NB4 (cell line): ENCODE measurements at places on chromosomes 16 and 17.

DNA sequence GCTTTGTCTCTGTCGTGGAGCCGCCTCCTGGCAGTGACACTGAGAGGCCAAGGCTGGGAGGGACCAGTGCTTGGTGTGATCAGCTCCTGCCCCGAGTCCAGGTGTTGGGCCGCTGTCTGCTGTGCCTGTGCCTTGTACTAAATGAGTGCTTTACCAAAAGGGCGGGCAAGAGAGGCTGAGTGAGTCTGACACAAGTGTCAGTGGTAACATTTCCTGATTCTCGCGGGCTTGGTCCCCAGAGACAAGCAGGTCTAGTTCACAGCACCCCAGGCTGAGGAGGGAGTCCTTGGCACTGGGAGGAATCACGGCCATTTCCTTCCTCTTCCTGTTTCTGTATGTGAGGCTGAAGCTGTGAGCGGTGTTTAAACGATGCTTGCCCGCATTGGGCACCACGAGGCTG is 30.2 kb downstream of the PLD6 start:
- DNase-seq, result peak; percentile 65

DNA sequence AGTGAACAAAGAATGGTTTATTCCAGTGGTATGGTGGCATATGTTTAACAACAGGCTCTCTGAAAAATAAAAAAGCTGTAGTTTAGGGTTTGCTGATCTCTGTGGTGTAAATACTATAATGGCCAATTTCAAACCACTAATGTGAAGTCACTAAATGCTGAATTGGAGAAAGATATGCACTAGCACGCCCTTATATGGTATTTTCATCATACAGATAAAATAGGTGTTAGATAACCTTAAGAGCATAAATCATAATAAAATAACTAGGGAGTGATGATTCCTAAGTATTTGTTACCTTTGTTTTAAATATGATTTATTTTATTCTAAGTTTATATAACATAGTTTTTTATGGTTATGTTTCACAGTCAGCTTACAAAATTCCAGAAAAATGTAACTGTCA is 17.2 kb downstream of the NLK start:
- no peak for DNase-seq

- peak; percentile 55 for DNase-seq
Observed at GRCh38 chr17:57312242-57312641, 55.9 kb downstream of the MSI2 start.

GRCh38 chr16:88758227-88758943 is 26.6 kb downstream of the PIEZO1 start:
- no peak for DNase-seq

DNA sequence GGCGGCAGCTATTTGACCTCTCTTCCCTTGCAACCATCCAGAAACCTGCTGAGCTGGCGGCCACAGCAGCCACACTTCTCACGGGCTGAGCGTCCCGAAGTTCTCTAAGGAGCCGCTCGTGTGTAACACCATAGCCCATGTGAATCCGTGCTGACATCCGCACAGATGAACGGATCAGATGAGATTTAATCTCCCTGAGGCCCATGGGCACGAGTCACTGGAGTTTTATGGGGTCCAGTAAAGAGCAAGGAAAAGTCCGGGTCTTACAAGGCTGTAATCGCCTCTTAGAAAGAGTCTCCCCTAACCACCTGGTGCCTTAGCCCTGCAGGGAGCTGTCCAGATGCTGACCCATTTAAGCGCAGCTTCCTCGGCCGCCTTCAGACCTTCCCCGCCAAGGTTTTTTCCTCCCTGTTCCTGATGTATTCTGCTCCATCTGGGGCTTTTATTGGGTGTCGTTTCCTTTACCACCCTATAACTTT is 5.5 kb upstream of the CACNG5 start:
- DNase-seq, result peak; percentile 50

DNA sequence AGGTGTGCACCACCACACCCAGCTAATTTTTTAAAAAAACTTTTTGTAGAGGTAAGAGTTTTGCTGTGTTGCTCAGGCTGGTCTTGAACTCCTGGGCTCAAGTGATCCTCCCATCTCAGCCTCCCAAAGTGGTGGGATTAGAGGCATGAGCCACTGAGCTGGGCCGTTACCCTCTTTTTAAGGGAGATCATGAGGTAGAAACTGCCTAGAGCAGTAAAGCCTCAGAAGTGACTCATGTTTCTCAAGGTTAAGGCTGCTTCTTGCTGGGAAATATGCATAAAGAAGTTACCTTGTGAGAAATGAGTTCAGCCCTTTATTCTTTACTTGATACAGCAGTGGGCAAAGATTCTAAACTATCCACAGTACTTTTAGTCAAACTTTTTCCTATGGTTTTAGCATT is 38.2 kb downstream of the GRB2 start:
- DNase-seq, result peak; percentile 25

GRCh38 chr16:4052096-4052495 is 64.1 kb downstream of the ADCY9 start:
- DNase-seq, result no peak

- DNase-seq, result no peak
Observed at GRCh38 chr16:1175566-1176279, 22.8 kb downstream of the CACNA1H start.

DNA sequence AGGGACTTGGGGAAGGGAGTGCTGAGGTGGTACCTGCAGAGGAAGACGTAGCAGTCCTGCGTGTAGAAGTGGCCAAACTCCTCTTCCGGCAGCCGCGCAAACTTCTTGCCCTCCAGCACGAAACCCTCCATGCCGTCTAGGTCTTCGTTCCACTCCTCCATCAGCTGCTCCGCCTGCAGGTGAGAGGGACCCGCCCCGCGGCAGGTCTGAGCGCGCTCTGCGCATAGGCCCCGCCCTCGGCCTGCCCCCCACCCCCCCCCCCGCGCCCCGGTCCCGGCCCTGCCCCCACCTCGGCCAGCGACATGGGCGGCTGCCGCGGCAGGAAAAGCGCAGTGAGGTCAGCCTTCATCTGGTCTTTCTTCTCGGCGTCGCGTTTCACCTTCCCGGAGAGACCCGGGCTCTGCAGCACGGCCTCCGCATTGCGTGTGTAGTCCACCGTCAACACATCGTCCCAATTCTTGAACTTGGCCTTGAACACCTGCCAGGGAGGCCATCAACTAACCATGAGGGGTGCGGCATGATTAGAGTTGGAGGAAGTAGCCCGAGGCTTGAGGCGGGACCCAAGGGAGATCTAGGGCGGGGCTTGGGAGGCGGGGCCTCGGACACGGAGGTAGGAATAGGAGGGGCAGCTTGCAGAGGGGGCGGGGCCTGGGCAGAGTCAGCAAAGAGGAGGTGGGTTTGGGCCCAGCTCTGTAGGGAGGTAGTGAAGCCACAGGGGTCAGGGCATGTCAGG is 11.5 kb downstream of the FLII start:
- peak; percentile 75 for DNase-seq

- no peak for DNase-seq
Observed at GRCh38 chr17:80772906-80773242, 218.8 kb upstream of the CHMP6 start.
